ENCODE measurements at places on chromosomes 16 and 17. TPM values are rescaled to one million over a fixed set of nuclear protein-coding genes. Genes with fewer than 3 reads are reported as not detected.

- no peaks in the 10 kb centered on the region for H3K4me1 ChIP-seq
- no peak overlapping the region for H3K4me3 ChIP-seq
- DNase-seq, result no peak
- no peaks in the 10 kb centered on the region for H3K36me3 ChIP-seq
These were observed 47.8 kb upstream of the NUFIP2 start for GRCh38 chr17:29341726-29342125.

GRCh38 chr17:81246679-81247338 lies 7.7 kb downstream of the NDUFAF8 start:
- H3K4me3 ChIP-seq, result no peak overlapping the region
- H3K36me3 ChIP-seq, result no peaks in the 10 kb centered on the region
- H3K27me3 ChIP-seq, result no peaks in the 10 kb centered on the region
- DNase-seq, result no peak

DNA sequence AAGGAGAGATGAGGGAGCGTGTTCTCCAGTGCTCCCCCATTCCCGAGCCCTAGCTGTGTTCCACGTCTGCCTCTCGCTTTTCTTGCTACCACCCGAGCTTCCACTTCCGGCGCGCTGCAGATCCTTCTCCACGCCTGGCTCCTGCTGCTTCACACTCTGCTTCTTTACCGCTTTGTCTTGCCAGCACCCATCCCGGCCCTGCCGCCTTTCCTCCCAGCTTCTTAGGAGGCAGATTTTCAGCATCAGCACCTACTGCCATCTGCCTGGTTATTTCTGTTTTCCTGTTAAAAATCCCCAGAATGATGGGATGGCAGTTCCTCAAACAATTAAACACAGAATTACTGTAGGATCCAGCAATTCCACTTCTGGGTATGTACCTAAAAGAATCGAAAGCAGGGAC lies 64.7 kb downstream of the ELAC2 start:
- H3K27ac ChIP-seq, result no peak overlapping the region
- no peak overlapping the region for H3K4me3 ChIP-seq
- H3K27me3 ChIP-seq, result no peaks in the 10 kb centered on the region
- no peaks in the 10 kb centered on the region for H3K36me3 ChIP-seq

The NDRG4 gene
- total RNA-seq, result 5.6 TPM

The KRT14 gene
- total RNA-seq, result 692 TPM

The ABCC11 gene
- 5.4 TPM for total RNA-seq

The NPIPB13 gene
- total RNA-seq, result 5.9 TPM

All from breast epithelium (tissue), 4 donors.